Activated CD4-positive, CD25-positive, alpha-beta regulatory T cell treated with anti-CD3 and anti-CD28 coated beads, Interleukin-2, amount 50 U/mL, for 16 hours (primary cell): ENCODE measurements at places on chromosomes 5 and 9.

DNA sequence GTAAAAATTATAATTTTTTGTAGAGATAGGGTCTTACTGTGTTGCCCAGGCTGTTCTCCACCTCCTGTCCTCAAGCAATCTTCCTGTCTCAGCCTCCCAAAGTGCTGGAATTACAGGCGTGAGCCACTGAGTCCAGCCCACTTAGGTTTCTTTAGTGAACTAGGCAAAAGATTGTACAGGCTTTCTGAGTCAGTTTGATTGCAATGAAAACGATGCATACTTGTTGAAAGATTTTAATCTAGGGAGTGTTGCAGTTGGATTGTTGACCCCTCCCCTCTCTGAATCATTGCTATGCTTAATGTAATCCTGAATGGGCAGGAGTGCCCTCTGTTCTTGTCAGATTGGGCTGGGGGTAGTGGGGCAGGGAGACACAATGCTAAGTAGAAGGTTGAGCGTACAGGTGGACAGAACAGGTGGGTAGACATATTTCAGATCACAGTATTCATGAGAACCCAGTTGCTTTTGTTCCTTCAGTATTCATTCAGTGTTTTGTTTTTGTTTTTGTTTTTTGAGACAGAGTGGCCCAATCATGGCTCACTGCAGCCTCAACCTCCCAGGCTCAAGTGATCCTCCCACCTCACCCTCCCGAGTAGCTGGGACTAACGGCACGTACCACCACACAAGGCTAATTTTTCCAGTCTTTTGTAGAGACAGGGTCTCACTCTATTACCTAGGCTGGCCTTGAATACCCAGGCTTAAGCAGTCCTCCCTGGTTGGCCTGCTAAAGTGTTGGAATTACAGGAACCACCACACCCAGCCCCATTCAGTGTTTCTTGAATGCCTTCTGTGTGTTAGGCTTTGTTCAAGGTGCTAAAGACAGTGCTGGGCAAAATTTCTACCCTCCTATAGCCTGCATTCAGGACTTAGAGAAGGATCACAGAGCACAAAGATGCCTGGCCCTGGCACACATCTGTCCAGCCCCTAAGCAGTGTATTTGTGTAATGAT lies 70.1 kb downstream of the KIAA1958 start:
- DNase-seq = no peak

DNA sequence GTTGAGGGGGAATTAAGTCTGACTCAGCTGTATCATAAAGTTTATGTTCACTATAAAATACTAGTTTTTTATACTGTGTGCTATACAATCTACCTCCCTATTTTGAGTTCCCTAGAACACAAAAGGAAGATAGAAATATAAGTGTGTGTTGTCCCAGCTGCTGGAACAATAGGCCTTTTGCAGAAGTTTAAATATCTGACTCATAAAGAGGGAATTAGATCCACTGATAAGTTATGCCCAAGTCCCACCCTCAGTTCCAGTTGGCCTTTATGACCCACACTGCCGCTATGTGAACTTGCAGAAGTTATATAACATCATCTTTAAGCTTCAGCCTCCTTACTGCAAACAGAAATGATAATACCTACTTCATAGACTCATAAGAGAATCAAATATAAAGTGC lies 88.5 kb upstream of the DAB2 start:
- no peak for DNase-seq

- DNase-seq = no peak
Measured at GRCh38 chr9:118457171-118458000, 753.2 kb downstream of the TLR4 start.

DNA sequence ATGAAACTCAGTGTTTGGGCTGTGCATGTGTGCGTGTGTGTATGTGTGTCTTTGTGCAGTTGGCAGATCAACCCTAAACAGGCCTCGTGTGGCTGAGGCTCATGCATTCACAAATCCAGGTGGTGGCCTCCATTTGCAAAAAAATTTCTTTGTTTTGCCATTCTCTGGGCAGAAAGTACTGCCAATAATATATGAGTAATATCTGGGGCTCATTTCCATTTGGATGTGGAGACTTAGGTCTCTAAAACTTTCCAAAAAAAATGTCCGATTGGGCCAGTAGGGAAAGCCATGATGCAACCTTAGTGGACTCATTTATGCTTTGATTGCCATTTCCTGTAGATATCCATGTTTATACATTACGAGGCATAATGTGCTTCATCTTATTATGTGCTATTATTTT lies 77.9 kb upstream of the RPS23 start:
- no peak for DNase-seq

- no peak for DNase-seq
Measured at GRCh38 chr5:131285703-131286399, 22.0 kb downstream of the CDC42SE2 start.

GRCh38 chr5:149605354-149605997 lies 24.2 kb downstream of the ARHGEF37 start:
- no peak for DNase-seq

GRCh38 chr5:3602785-3603502 lies 7.3 kb downstream of the IRX1 start:
- no peak for DNase-seq

DNA sequence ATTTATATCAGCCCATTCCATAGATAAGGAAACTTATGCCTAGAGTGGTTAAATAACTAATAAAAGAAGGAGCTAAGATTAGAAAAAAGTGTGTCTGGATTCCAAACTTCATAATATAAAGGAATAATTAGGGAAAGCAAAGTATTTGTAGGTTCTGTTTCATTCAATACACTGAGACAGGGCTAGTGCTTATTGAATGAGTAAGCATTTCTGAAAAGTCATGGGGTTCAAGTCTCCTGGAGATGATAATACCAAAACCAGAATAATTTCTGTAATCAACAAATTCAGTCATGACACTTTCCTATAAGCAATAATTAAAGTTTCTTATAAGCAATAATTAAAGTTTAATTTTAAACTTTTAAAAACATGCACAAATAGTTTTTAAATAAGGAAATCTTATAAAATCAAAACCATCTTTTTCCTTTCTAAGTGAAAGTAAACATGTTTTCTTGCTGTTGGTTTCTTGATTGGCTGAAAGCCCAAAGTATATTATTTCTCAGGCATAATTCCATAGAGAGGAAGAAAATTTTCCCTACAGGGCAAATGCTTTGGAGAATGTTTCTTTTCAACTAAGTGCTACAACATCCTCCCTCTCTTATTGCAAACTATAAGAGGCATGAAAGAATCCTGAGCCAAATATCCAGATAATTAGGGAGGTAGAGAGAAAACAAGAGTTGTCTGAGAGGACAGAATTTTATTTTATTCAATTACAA lies 510.2 kb downstream of the PRELID2 start:
- no peak for DNase-seq

DNA sequence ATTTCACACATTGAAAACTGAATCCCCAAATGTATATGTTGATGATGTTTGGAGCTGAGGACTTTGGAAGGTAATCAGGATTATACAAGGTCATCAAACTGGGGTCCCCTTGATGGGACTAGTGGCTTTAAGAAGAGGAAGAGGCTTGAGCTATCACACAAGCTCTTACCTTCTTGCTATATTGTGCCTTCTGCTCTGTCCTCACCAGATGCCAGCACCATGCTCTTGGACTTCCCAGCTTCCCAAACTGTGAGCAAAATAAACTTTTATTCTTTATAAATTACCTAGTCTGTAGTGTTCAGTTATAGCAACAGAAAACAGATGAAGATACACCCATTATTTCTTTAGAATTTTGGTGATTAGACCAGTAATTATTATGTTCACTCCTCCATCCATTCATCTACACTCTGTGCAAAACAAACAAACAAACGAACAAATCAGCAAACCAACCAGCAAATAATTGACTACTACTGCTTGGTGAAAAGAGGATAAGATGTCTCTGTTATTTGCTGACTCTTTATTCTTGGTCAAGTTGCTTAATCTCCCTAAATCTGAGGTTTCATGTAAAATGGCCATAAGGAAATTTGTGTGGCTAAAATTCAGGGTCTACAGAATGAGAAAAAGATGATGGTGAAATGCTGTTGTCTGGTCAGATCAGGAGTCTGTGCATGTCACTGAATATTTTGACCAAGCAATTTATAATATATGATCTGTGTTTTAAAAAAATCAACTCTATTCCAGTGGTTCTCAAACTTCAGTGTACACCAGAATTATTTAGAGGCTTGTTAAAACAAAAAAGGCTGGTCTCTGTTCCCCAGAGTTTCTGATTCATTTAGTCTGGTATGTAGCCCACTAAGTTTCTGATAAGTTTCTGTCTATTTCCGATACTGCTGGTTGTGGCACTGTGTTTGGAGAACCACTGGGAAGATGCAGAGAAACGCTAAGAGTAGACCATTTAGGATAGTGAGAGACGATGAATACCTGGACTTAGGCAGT lies 854.1 kb downstream of the MAT2B start:
- DNase-seq = no peak
